ENCODE measurements at places on chromosomes 12 and 14. TPM values are rescaled to one million over a fixed set of nuclear protein-coding genes. Genes with fewer than 3 reads are reported as not detected.

The RIC8B gene
- total RNA-seq: 16.1 TPM

DNA sequence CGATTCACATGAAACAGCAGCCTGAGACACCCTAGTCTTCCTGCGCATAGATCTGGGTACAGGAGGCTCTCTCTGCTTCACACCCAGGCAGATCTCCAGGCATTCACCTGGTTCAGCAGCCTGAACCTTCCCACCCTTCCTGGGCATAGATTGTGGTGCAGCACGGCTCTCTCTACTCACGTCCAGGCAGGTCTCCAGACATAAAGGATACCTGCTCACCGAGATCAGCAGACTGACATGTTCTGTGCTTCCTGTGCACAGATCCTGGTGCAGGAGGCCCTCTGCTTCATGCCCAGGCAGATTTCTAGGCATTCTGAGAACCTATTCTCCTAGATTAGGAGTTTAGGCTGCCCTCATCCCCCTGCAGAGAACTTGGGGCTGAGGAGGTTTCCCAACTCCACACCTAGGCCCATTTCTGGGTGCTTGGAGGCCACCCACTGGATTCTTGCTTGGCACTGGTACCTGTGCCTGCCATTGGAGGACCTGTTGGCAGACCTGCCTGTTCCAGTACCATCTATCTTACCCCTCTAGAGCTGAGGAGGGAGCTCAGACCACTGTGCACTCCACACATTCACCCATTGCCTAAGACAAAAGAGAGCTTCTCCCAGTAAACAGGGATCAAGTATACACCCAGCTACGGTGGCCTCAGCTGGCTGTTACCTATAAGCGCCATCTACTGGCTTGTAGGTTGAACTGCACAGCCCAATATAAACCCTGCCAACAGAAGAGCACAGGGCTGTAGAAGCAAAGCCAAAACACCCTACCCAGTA, 28.0 kb upstream of the GARIN6 start:
- H3K4me1 ChIP-seq: no peaks in the 10 kb centered on the region
- no peaks in the 10 kb centered on the region for H3K36me3 ChIP-seq
- H3K27me3 ChIP-seq: no peaks in the 10 kb centered on the region
- peak; percentile 10 for DNase-seq
- no peak overlapping the region for H3K27ac ChIP-seq
- no peak overlapping the region for H3K4me3 ChIP-seq

GRCh38 chr12:7068240-7068993, 7.9 kb downstream of the C1S start:
- H3K27ac ChIP-seq: no peak overlapping the region
- DNase-seq: no peak
- H3K27me3 ChIP-seq: no peaks in the 10 kb centered on the region
- H3K4me3 ChIP-seq: no peak overlapping the region
- no peaks in the 10 kb centered on the region for H3K36me3 ChIP-seq

DNA sequence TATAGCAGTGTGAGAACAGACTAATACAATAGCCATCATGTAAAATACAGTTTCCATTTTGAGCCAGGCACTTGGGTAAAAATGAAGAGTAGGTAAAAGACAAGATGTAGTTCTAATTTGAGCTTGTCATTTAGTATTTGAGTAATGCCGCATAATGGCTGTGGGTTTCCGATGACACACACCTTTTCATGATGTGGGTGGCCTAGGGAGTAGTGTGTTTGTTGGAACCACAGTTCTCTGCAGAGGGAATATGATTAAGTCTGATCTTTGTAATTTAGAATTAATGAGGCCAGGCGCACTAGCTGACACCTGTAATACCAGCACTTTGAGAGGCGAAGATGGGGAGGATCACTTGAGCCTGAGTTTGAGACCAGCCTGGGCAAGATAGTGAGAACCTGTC, 61.8 kb downstream of the RCOR1 start:
- no peak for DNase-seq
- H3K27ac ChIP-seq: no peak overlapping the region
- peaks cover 15% of the 10 kb centered on the region for H3K4me1 ChIP-seq
- no peaks in the 10 kb centered on the region for H3K27me3 ChIP-seq

- no peak for DNase-seq
- H3K36me3 ChIP-seq: no peaks in the 10 kb centered on the region
- no peaks in the 10 kb centered on the region for H3K4me1 ChIP-seq
- no peak overlapping the region for H3K4me3 ChIP-seq
Observed at GRCh38 chr14:75543253-75543652, 21.0 kb downstream of the BATF start.

The EML1 gene
- 35.3 TPM for total RNA-seq

- no peak overlapping the region for H3K4me3 ChIP-seq
- no peaks in the 10 kb centered on the region for H3K27me3 ChIP-seq
- no peak overlapping the region for H3K27ac ChIP-seq
- DNase-seq: no peak
Observed at GRCh38 chr14:82192387-82192786, 658.7 kb upstream of the SEL1L start.

The RPL10L gene
- not detected for total RNA-seq

The BAZ1A gene
- total RNA-seq: 27.2 TPM

GRCh38 chr14:91277546-91278382, 33.3 kb upstream of the GPR68 start:
- H3K27me3 ChIP-seq: no peaks in the 10 kb centered on the region
- no peaks in the 10 kb centered on the region for H3K36me3 ChIP-seq

All from Panc1 (cell line).